ENCODE measurements at places on chromosomes 7 and 10. TPM values are rescaled to one million over a fixed set of nuclear protein-coding genes. Genes with fewer than 3 reads are reported as not detected.

- no peak for DNase-seq
Observed at GRCh38 chr7:155971180-155971770, 159.0 kb upstream of the SHH start.

SH2D4B gene
- 0.19 TPM for total RNA-seq

CFAP43 gene
- total RNA-seq, result not detected

PON1 gene
- 0.26 TPM for total RNA-seq

DNA sequence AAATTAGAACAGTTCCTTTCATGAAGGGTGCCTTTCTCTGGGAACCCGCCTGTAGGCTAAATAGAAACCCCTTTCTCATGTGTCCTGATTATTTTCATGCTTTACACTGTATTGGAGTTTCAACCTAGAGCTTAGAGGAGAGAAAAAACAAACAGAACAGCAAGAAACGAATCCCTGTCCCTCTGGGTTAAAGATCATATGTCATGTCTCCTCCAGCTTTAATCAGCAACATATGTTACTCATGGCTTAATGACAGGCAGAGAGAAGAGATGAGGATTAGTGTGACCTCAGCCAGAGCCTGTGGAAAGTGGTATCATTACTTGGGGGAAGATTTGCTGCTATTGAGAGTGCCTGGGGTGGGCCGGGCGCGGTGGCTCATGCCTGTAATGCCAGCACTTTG, 32.1 kb downstream of the CRCP start:
- no peak for DNase-seq

SPDYE1 gene
- not detected for total RNA-seq

DNA sequence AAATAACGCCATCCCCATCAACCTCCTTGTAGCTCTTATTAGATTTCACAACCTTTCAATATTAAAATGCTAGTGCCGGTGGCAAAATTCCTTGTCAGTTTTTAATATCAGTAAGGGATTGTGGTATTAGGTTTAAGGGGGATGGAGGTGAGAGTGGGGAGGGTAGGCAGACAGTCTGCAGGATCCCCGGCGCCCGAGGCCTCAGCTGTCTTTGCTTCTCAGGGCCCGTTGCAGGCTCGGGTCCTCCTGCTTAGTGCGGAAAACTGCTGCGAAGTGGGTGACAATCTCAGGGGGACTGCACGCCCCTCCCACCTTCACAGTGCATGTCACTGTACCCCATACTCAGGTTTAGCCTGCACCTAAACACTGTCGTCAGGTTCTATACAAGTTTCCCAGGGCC, 274.3 kb upstream of the PODXL start:
- DNase-seq, result no peak

DNA sequence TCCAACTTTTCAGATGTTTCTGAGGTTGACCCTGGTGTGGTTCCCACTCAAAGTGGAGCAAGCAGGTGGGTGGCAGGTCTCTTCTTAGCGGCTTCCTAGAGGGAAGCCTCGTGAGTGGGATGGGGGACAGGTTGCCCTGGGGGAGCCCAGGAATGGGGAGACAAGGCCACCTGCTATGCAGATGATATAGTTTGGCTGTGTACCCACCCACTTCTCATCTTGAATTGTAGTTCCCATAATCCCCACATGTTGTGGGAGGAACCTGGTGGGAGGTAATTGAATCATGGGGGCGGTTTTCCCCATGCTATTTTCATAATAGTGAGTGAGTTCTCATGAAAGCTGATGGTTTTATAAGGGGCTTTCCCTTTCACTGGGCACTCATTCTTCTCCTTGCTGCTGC, 68.3 kb downstream of the KIAA1217 start:
- no peak for DNase-seq
